GM19239 (cell line): ENCODE measurements at places on chromosomes 2 and 18.

GRCh38 chr2:212941361-212941760, 210.1 kb downstream of the IKZF2 start:
- DNase-seq, result no peak

- no peak for DNase-seq
These were observed 120.3 kb downstream of the TTC27 start for GRCh38 chr2:32748158-32748557.

DNA sequence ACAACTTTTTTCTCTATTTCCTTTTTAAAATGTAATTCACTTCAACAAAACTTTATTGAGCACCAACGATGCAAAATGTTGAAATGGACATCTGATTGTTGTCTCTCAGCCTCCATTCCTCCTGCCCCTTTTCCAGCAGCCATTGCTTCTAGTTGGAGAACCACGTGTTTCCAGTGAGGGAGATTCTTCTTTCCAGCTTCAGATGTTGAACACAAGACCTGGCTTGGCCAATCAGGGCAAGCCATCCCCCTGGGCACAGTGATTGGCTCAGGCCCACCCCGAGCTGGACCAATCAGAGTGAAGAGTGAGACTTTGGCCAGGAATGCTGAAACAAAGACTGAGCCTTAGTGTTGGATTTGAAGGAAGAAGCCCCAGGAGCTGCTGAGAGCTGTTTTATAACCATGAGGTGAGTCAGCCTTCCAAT, 59.0 kb downstream of the E2F6 start:
- no peak for DNase-seq

DNA sequence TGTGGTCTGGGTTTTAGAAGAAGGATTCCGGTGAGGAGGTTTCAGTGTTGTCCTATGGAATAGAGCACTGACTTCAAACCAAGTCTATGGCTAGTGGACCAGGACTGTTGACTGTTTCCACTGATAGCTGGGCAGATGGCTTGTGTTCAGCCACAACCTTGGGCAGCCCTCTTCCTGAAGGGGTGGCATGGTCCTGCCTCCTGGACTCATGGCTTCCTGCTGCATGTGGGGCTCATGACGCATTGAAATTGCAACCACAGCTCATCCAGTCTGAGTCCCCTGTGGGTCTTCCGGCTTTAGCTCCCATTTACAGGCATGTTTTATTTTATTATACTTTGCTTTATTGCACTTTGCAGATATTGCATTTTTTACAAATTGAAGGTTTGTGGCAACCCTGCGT, 105.0 kb downstream of the B3GNT2 start:
- DNase-seq, result no peak

DNA sequence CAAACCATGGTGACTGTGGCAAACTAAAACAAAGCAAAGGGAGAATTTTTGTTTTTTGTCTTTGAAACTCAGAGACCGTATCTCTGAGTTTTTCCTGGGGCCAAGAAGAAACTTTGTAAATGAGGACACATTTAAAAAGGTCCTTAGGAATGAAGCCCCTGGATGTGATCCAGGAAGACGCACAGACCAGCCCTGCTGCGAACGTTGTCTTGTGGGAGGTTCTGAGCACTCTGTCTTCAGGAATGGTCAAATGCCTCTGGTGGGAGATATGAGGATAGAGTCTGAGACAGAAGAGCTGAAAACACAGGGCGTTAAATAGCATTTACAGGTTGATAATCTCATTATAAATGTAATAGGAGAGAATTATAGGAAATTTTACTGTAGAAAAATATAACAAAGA, 893.5 kb upstream of the KLHL29 start:
- DNase-seq, result no peak

DNA sequence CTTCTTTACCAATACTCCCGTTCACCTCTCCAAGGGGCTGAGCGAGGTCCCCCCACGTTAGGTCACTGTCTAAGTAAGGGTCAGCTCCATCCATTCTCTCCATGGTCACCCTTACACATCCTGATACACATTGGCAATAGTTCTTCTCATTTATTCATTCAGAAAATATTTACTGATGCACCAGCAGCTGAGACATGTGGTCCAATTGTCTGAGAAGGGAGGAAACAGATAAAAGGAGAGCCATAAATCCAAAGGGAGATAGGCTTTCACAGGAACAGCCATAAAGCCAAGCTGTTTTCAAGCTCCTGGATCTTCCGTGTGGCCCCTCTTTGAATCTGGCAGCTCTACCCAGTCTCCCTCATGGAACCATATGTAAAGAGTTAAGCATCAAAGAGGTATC, 121.2 kb downstream of the TXNL1 start:
- DNase-seq, result no peak

DNA sequence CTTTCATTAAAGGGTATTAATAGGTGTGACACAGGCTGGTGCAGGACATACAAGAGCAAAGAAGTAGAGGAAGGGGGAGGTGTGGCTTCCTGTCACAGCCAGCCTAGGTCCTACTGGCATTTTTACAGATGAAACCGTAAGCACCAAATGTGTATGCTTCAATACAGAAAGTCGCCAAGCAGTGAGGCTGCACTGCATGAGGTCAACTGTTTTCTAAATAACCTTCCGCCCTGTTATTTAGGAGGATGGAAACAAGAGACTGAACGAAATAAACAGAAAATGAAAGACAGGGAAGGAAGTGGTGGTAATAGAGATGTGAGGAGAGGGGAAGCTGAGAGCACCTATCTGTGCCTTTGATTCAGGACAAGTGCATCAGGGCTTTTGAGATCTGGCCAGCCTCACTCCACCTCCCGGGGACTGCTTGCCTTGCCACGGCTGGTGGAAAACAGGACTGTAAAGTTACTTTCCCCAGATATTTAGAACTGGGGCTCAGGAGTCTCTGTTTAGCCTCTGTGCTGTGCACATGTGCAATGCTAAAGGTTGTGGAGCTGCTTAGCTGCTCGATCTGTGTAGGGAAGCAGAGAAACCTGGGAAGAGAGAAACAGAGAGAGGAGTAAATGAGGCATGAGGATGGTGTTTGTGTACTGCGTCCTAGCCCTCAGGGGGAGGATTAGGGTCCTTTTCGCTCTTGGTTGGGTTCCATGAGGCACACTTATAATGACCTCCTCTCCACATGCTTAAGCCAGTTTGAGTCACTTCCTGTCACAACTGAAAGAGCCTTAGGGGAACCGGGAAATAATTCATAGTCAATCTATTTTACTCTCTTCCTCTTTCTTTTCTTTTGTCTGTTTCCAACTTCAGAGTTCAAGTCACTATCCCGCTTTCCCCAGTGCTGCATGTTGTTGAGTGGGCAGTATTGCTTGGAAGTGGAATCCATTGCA, 62.3 kb upstream of the BOD1L2 start:
- peak; percentile 46 for DNase-seq

GRCh38 chr2:70011335-70011734, 49.9 kb upstream of the ASPRV1 start:
- no peak for DNase-seq

DNA sequence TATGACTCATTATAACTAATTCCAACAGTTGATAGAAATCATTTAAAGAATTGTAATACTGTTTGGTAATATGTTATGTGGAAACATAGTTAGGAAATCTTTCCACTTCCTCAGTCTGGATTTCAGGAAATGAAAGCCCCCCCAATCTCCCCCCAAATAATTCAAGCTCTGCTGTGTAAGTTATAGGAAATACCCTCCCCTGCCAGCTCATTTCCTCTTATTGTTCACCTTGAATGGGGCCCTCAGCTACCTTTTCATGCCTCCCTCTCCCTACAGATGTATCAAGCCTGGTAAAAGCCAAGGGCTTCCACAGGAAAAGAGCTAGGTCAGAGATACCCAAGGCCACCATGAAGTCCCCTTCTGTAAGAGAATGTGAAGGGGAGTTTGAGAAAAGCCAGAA, 155.5 kb downstream of the CNTNAP5 start:
- DNase-seq, result no peak

- DNase-seq, result no peak
These were observed 7.7 kb upstream of the PARD6G start for GRCh38 chr18:80254971-80255500.

DNA sequence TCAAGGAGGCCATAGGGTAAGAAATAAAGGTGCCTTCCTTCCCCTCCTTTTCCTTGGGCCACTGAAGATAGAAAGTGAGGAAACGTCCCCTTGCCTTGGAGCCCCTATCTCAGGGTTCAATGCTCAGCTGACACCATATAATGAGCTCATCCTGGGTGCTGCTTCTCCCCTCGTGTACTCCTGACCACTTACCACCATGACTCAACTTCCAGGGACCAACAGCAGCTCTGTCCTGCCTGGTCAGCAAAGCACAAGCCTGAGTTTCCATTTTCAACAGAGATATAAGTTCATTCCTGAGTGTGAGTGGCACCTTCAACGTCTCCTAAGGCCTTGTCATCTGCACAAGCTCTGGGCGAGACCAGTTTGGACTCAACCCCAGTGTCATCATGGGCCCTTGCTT, 151.2 kb downstream of the CAPN13 start:
- DNase-seq, result no peak

DNA sequence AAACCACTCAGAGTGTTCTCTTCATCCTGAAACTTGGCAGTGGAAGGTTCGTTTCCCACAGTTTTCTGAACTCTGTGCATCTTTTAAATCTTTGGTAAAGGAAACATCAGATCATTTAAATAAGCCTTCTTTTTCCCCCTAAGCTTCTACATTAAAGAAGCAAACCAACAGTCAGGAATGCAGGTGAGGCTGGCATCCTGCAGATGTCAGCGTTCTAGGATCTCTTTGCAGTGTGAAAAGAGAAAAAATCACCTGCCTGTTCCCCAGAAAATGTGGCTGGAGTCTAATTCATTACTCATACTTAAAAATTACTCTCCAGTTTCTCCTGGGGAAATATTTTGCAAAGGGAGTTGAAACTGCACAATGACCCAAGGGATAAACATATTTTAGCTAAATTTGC, 64.5 kb upstream of the ZCCHC2 start:
- no peak for DNase-seq

DNA sequence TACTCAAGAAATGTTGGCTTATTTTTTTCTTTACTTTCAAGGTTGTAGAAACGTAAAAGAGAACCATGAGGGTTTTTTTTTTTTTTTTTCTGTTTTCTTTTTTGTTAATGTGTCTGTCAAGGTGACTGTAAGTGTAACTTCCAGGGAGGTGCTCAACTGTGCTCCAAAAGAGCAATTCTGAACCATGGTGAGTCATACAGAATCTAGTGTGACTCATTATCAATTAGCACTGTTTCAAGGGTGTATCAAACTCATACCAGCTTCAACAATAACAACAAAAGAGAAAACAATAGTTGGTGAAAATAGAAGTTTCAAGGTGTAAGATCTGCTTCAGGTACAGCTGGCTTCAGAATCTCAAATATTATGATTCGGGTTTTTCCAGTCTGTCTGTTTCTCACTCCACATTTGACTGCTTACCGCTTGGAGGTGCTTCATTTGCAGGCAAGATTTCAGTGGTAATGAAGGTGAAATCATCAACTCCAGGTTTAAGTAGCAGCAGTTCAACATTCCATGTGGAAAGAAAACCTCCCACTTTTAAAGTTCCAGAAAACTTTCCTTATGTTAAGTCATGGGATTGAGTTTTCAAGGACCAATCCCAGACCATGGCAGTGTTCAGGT, 850.6 kb downstream of the CNTNAP5 start:
- no peak for DNase-seq

DNA sequence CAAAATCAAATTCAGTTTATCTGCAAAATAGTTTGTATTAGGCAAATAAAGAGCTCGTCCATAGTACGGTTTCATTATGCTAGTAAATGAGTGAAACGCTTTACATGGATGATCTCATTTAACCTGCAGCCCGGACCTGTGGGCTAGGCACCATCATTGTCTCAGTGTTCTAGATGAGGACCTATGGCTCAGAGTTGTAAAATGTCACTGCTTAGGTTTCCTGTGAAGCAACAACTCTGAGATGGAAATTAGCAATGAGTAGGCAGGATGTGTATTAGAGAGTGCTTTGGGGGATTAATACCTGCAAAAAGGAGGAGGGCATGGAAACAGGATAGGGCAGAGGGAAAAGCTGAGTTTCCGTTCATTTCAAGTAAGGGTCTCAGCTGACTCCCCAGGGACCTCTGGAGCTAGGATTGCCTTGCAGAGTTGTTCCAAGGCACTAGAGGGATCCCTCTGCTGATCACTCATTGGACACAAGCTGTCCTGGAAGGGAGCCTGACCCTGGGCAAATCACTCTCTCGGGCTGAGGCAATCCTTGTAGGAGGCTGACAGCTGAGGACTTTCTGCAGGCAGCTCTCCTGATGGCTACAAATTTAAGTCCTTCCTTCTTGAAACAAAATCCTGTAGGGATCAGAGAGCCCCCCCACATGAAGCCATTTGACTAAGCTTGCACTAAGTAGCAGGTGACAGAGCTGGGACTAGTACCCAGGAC, 58.8 kb upstream of the SIX2 start:
- DNase-seq, result no peak

GRCh38 chr2:48397846-48398245, 132.1 kb upstream of the STON1 start:
- no peak for DNase-seq

- DNase-seq, result no peak
These were observed 41.2 kb downstream of the RALBP1 start for GRCh38 chr18:9516437-9517064.

DNA sequence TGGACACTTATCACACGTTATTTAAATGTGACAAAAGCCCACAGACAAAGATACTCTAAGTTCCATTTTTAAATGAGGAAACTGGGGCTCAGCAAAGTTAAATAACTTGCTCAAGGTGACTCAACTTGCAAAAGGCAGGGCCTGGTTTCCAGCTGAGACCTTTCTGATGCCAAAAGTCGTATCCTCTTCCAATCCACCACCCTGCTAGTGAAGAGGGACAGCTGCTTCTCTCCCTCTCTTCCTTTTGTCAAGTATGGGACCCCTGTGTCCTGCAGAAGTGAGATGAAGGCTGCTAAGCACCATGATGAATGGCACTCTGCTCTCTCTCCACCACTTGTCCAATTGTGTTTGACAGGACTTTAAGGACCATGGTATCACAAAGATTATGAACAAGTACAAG, 140.9 kb downstream of the DYM start:
- DNase-seq, result no peak

- no peak for DNase-seq
These were observed 38.7 kb downstream of the CCDC85A start for GRCh38 chr2:56222481-56222880.

DNA sequence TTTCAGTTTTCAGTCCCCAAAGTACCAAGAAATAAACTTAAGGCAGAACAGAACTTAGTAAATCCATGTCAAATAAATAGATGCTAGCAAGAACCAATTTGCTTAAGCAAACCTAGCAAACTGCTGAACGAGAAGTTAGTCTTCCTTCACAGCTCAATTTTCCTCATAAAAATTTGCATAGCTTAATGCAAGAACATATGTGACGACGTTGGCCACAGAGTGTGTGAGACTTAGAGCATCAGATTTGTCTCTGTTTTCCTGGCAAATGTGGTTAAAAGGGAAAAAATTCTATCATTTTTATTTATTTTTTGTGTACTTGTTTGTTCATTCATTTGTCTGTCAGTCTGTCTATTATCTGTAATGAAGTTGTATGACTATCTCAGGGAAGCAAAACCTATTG, 485.7 kb downstream of the THSD7B start:
- DNase-seq, result no peak

GRCh38 chr2:239162976-239163687, 237.7 kb downstream of the HDAC4 start:
- no peak for DNase-seq

- DNase-seq, result no peak
These were observed 19.4 kb upstream of the NCOA1 start for GRCh38 chr2:24471662-24472061.

GRCh38 chr18:4631239-4631638, 176.1 kb upstream of the DLGAP1 start:
- no peak for DNase-seq

GRCh38 chr2:119522671-119523070, 1.6 kb downstream of the SCTR start:
- DNase-seq, result no peak
